T-helper 22 cell (primary cell): ENCODE measurements at places on chromosomes 4 and X.

DNA sequence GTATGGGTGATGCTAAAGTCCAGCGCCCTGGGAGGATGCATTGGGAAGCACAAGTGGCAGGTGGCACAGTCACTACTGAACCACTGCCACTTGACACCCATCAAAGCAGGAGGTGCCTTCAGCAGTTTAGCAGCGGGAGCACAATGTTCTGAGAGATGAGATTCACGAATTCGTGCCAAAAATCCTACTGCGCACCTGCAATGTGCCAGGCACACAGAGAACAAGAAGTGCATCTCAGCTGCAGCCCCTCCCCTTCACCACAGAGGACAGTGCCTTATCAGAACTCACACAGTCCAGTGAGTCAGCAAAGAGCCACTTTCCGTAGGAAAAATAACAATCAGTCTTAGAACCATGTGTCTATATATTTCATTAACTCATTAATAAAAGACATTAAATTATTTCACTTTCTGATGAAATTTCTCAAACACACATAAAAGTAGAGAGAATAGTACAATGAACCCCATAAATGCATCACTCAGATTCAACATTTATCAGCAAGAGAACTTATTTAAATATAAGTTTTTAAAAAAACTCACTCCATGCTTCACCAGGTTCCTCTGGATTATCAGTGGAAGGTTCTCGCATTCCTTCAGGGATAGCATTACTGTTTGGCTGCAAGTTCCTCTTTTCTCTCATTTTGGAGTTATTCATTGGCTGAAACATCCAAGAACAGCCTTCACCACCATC, 47.0 kb downstream of the BEND2 start:
- no peak for DNase-seq

GRCh38 chrX:68443155-68443868, 10.0 kb upstream of the OPHN1 start:
- no peak for DNase-seq

- no peak for DNase-seq
Measured at GRCh38 chr4:76270244-76271175, 19.0 kb downstream of the FAM47E start.

- no peak for DNase-seq
Measured at GRCh38 chr4:150720973-150721518, 139.1 kb downstream of the MAB21L2 start.

- no peak for DNase-seq
Measured at GRCh38 chrX:4185086-4185485, 471.6 kb upstream of the PRKX start.

GRCh38 chr4:148823419-148823769, 381.2 kb upstream of the NR3C2 start:
- DNase-seq = no peak

- DNase-seq = no peak
Measured at GRCh38 chr4:36278789-36279188, 2.6 kb upstream of the DTHD1 start.
